NCI-H1694 (cell line): ENCODE measurements at places on chromosomes 2 and 18.

DNA sequence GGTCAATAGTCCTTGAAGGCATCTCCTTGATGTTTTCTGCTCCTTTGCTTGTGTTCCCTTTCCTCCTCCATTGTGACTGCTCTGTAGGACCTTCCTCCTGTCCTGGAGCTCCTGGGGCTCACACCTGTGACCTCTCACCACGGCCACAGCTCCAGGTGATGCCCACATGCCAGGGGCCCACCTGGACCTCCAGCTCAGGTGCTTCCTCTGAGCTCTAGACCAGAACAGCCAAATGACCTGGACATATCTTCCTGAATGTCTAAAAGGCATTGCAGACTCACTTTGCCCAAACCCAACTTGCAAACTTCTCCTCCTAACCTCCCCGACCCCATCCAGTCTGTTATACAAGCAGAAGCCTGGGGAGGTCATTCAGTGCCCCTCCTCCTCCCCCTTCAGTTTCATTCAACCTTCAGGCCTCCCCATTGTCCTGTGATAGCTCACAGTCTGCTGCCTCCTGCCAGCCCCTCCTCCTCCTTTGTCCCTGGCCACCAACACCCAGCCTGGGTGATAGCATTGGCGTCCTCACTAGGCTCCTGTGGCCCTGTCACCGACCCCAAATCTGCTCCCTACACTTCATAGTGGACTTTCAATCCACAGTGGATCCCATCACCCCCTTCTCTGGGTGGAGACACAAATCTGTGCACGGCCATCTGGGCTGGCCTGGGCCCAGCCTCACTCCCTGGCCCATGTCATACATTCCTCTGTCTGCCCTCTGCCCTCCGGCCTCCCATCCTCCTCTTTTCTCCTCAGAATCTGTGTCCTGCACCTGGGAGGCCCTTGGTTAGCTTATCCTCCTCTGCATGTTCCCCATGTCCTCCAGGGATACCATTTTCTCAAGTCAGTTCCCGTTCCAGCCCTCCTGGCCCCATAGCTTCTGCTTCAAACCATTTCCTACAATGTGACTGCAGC is 310.4 kb upstream of the HDAC4 start:
- no peak for DNase-seq

DNA sequence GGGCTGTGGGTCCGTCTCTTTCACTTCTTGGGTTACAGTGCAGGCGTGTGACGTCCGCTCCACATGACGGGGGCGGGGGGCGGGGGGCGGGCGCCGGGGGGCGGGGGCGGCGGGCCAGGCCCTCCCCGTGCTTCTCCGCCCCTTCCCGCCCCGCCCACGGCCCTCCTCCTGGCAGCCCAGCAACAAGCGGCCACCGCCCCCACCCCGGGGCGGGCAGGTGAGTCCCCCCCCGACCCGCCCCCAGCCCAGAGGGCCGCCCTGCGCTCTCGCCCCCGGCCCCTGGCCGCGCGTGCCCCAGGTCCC is 3.6 kb downstream of the ZNF516 start:
- DNase-seq = no peak

DNA sequence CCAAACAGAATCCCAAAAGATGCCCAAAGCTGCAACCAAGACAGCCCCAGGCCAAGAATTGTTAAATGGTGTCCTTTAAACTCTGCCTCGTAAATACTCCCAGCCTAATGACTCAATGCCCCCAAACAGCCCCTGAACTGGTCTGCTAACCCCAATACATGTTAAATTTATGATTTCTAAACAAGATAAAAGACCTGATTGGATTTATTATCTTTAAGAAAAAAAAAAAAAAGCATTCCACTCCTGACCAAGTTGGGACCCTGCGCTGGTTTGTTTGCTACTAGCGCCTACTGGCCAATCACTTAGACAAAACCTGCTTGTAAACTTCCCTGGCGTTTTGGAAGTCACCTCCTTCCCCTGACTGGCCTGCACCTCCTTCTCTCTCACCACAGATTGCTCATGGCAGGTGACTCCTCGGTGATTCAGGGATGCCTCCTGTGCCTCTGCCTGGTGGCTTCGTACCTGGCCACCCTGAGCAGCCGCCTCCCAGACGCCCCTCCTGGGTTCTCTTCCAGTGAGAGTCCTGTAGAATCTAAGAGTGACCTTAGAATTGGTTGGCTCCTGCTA is 121.3 kb downstream of the BCL11A start:
- no peak for DNase-seq

DNA sequence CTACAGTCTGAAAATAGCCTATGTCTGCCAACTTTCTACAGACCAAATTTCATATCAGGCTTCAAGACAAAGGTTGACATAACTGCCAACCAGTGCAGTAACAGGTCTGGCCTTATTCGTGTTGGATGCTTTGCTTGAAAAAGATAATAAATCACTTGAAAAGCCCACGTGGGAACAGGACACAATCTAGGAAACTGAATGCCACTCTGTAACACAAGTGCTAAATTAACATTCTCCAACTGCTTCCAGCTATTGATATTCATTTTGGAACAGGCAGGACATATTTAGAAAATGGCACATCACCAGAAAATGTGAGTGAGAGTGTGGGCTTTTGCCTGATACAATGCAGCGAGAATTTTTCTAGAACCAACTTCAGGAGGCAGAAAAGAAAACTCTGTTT is 165.9 kb upstream of the CCDC150 start:
- no peak for DNase-seq

- no peak for DNase-seq
Observed at GRCh38 chr2:74562126-74562775, 7.7 kb downstream of the DOK1 start.

DNA sequence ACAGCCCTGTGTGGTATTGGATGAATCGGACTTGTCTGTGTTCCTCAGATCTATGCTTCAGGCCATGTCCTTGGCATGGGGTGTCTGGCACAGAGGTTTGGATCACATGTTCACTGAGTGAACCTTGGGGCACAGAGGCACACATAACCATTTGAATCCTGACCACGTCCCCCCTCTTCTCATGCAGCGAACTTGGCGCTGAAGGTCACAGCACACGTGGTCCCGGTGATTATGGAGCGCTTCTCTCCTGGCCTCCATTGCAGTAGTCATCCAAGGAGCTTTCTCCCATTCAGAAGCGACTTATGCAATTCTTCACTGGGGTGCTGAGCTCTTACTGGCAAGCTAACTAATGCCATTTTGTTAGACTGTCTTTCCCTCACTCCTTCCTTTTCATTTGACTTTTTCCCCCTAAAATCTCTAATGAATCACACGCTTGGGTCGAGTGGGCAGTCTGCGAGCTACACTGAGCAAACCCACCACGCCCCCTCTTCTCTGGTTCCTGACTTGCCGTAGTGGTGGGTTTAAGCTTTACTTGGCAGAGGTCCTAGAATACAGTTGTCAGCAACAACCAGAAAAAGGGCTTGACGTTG is 59.4 kb downstream of the KCNG2 start:
- DNase-seq = peak; percentile 38
